BE2C (cell line): ENCODE measurements at places on chromosomes 11 and 22.
A peak's percentile ranks its signal among the peaks of the same experiment; 100 is the strongest.

GRCh38 chr11:27806122-27806521 lies 105.9 kb upstream of the BDNF start:
- no peak for DNase-seq

DNA sequence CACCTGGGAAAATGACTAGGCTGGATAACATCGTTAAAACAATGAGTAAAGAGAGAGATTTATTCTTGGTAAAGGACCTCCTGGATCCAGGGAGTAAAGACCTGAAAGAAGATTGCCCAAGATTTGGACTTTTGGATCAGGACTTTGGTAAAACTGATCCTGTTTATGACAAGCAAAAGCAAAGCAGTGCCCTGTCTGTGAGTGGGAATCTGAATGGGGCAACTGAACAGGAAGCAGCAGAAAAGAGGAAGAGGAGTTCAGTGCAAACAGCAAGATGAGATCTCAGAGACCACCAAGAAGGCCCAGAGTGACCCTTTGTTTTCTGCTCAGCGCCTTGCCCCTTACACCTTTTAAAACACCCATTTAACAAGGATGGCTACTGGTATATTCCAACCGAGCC lies 122.0 kb downstream of the VPREB1 start:
- DNase-seq: no peak

GRCh38 chr11:31254415-31254814 lies 115.1 kb downstream of the DCDC1 start:
- DNase-seq: no peak

DNA sequence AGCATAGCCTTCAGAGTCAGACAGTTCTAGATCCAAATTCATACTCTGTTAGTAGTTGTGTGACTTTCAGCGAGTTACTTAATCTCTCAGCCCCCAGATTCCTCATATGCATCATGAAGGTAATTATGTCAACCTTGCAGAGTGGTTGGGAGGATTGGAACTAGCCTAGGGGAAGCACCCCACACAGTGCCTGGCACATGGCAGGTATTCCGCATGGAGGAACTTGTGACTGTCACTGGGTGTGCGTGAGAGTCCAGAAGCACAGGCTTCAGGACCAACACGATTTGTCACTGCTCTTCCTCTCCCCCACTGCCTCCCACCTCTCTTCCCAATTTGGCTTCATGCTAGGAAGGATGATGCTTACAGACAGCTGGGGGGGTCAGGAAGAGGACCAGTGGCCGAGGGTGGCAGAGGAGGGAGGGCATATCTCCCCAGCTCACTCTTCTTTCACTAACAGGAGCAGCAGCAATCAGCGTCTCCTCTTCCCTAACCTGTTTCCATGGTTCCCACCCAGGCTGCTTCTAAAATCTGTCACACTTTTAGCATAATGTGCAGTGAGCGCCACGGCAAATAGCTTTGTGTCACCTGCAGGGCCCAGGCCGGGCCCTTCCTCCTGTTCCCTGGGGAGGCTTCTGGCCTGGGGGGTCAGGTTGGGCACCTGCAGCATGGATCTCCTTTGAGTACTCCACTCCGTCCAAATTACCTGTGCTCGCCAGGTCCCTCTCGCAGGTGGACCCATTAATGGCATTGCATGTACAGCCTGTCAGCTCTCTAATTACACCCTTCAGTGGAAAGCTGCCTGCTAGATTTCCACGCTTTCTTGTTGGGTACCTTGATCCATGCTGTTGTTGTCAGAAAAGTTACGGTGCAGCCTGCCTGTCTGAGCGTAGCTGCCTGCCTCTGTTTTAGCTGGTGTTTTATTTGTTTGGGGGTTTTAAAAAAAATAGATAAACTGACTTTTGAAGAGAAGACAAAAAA lies 400.4 kb downstream of the NXPE2 start:
- no peak for DNase-seq

DNA sequence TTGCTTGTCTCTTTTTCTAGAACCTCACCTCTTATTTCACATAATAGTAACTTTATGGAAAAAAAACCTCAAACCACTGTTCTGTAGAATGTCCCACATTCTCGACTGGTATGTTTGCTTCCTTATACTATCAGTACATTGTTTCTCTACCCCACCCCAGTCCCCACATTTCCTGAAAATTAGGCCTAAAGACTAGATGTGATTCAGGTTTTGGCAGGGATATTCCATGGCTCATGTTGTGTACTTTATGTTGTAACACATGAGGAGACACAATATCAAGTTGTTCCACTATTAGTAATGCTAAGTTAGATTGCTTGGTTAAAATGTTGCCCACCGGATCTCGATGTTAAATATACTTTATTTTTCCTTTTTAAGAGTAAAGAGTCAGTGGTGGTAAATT lies 34.7 kb downstream of the DDIAS start:
- DNase-seq: no peak

- no peak for DNase-seq
These were observed 80.3 kb upstream of the MYOD1 start for GRCh38 chr11:17639091-17639490.

GRCh38 chr11:64970731-64971151 lies 1.2 kb downstream of the MAJIN start:
- no peak for DNase-seq

DNA sequence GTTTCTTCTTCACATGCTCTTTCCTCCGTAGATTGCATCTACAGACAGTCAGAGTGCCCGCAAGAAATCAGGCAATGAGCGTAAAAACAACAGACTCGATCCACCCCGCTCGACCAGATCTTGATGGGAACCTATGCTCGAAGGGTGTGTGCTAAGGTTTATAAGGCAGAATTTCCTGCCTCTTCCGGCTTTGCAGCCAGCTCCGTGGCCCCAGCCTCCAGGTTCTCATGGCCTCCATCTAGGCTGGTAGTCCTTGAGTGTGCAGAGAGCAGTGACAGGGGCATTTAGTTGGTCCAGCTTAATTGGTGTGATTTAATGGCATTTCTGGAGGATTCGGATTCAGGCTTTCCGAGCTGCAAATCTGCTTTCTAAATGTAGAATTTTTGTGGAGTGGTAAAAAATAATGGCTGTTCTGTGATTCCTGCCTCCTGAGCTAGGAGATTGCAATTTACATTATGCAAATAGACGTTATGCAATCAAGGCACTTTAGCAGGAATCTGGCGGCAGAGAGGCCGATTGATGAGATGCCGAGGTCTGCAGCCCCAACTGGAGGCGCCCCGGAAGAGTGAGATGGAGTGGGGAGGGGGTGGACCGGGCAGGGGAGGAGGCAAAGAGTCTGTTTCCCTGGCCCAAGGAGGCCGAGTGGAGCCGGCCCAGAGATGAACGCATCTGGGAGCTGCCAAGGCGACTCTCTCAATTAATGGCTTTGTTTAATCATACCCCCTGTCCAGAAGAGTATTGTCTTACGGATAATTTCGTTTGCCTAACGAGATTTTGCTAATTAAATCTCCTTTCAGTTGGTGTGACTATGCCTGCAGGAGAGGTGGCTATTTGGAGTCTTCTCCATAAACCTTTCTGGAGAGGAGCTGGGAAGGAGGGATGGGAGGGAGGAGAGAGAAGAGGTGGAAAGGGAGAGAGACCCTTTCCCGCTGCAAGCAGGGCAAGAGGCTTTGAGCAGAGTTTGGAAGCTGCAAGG lies 75.3 kb downstream of the PKNOX2 start:
- DNase-seq: no peak

DNA sequence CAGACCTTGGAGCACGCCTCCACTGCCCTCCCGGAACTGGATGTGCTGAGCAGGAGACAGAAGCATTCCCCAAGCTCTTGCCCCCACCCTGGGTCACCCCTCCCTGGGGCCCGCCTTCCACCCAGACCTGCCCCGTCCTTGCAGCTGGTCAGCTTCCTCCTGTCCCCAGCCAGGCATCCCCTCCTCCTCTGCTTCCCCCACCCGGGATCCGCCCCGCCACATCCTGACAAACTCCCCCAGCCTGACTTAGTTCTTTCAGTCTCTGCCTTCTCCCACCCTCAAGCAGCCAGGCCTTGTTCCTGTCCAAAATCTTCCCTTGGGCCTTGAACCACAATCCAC lies 1.1 kb upstream of the PLXNB2 start:
- DNase-seq: no peak

DNA sequence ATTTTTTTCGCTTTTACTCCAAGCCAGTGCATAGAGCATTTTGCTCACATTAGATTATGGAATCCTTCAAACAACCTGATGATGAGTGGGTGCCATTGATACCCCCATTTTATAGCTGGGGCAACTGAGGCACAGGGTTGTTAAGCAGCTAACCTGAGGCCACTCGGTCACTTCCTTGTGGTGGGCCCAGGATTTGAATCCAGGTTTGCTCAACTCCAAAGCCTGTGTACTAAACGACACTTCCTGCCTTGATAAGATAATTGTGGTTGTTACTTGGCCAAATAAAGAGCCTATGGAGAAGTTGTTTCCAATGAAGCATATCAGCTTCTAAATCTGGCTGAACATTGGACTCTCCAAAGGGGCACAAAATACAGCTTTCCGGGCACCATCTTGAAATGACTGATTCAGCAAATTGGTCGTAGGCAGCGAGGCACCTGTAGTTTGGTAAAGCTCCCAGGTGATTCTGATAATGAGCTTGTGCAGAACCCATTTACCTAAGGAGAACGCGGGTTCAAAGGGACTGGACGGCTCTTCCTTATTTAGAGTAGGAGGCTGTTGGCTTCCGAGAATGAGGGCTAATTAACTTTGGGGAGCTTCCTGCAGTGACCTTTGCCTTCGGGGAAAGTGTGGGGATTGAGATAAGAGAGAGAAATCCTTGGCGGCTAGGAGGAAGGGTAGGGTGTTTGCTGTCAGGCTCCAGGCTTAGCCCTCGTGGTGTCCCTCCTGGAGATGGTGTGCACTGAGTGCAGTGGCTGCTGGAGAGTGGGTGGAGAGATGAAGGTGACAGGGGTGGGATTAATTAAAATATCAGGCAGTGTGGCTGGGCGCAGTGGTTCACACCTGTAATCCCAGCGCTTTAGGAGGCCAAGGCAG lies 17.5 kb upstream of the EHF start:
- DNase-seq: no peak

- DNase-seq: no peak
These were observed 2.5 kb downstream of the CLDN25 start for GRCh38 chr11:113782134-113782533.

- DNase-seq: no peak
These were observed 9.4 kb downstream of the UBQLN3 start for GRCh38 chr11:5500393-5500801.

- no peak for DNase-seq
These were observed 1.8 kb upstream of the SLC15A3 start for GRCh38 chr11:60953781-60954180.

- DNase-seq: no peak
These were observed 20.4 kb downstream of the MAFF start for GRCh38 chr22:38221908-38222796.

DNA sequence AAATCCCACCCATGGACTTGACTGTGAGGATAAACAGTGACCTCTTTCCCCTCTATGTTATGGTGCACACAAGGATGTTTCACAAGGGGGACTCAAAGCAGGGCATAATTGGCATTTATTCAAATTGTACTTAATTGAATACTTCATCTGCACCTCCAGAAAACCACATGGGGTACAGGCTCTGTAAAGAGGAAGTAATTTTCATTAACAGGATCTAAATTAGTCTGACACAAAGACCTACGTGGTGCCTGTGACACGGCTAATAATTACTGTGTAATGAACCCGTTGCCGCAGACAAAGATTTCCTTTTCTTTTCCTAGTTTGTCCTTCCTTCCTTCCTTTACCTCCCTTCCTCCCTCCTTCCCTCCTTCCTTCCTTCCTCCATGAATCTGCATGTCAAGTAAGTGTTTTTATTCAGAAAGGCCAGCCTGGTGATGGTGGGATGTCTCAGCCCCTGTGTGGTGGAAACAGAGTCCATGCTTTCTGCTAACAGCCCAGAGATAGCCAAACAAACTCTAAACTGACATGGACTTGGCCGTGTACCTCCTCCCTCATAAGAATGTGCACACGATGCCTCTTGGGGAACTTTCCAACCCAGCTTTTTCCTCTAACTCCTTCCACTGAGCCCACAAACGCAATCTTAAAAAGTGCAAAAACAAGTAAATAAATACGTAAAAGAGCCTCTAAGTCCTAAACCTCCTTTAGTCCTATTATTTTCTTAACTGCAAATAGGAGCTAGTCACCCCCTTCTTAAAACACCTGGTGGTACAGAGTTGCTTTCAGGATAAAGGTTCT lies 118.8 kb downstream of the INSC start:
- DNase-seq: no peak

DNA sequence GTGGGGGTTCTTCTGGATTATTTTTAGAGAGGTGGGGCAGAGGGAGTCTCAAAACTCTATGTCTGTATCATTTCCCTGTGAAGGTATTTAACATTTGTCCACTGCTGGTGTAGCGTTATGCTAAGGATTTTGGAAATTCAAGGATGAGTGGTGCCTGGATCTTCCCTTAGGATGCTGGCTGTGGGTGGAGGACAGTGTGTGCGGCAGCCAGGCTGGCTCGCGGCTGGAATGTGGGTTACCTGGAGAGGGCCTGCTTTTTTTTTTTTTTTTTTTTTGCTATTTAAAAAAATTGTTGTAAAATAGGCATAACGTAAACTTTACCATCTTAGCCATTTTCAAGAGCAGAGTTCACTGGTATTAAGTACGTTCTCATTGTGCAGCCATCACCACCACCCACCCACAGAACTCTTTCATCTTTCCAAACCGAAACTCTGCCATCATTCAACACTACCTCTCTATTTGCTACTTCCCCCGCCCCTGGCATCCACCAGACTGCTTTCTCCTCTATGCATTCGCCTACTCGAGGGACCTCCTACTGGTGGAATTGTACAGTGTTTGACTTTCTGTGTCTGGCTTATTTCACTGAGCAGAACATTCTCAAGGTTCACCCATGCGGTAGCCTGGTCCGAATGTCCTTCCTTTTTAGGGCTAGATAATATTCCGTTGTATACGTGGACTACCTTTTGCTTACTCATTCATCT lies 67.1 kb downstream of the PARVB start:
- peak; percentile 29 for DNase-seq

DNA sequence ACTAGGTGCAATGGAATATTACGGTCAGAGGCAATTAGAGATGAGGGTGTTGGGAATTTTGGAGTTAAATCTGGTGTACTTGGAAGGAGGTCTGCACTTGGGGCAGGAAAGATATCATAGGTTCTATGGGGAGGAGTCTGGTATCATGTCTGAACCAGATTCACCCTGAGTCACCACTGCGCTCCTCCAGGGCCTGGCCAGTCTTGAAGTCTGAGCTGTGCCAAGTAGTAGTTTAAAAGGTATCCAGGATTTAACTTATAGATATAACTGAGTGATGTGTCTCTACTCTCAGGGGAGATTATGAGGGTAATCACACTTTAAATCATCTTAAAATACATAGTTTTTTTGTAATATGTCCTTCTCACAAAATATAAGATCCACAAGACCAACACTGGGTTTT lies 6.6 kb downstream of the CNGA4 start:
- no peak for DNase-seq
